ENCODE measurements at places on chromosomes 3 and 15.
A peak's percentile ranks its signal among the peaks of the same experiment; 100 is the strongest.

DNA sequence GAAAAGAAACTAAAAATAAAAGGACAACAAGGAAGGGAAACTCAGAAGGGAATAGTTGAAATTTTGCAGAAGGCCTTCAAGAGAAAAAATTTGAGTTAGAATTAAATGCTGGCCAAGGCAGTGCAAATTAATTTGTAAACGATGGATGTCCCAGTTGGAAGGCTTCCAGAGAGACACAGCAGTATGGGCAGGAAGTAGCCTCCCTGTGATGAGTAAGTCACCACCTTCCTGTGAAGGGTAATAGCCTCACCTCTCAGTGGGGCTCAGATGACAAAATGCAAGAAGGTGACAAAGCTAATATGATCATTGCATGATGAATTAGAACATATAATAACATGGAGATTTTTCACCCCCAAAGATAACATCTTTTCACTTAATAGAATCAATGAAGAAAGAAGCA is 27.3 kb upstream of the TMCO5A start:
- DNase-seq, result no peak

- DNase-seq, result no peak
These were observed 35.6 kb upstream of the SLC6A1 start for GRCh38 chr3:10956986-10957385.

DNA sequence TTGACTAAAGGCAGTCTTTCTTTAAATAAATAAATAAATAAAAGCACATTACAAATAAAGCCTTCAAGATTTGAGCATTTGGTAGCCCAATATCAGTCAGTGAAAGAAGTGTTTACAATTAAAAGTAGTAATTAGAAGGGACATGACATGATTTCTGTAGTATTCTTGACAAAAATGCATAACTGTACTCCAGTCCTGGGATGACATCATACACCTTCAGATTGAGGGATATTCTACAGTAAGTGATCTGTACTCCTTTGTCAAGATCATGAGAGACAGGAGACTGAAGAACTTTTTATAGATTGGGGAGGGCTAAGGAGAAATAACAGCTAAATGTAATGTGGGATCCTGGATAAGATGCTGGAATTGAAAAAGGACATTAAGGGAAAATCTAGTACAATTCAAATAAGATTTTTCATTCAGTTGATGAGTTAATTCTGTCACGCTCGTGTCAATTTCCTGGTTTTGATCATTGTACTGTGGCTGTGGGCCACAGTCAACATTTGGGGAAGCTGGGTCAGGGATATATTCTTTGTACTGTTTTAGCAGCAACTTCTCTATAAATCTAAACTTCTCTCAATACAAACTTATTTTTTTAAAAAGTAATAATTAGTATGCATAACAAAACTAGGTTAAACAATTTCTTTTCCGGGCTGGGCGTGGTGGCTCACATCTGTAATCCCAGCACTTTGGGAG is 314.8 kb downstream of the PTPRG start:
- no peak for DNase-seq

DNA sequence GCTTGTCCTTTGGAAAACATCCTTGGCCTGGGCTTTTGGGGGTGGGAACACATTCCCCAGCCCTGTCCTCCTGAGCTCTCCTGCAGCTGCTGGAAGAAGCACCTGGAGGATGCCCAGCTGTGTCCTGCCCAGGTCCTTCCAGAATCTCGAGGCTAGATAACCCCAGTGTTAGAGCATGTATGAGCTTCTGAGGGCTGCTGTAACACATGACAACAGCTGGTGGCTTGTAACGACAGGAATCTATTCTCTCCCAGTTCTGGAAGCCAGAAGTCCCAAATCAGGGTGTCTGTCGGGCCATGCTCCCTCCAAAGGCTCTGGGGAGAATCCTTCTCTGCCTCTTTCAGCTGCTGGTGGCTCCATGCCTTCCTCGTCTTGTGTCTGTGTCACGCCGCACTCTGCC is 403.6 kb upstream of the C2CD4B start:
- no peak for DNase-seq

DNA sequence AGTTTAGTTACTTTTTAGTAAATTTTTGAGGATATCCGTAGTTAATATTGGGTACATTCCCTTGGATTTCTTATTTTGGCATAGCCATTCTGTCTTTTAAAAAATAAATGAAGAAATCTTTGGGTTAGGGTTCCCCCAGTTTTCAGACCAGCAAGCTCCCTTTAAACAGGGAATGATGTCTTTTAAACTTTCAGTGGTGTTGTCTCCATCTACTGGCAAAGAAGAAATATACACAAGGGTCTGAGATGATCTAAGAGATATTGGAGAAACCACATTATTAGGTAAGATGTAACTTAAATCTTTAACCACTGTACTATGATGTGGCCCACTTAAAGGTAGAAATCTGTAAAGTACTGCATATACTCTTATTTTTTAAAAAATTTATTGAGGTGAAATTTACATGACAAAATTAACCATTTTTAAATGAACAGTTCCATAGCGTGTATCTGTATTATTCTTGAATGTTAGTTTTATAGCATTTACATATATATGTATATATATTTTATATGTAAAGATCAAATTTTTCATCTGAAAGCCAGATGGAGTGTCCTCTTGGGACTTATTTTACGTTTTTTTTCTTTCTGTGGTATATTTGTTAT is 35.1 kb upstream of the EIF3J start:
- peak; percentile 50 for DNase-seq

DNA sequence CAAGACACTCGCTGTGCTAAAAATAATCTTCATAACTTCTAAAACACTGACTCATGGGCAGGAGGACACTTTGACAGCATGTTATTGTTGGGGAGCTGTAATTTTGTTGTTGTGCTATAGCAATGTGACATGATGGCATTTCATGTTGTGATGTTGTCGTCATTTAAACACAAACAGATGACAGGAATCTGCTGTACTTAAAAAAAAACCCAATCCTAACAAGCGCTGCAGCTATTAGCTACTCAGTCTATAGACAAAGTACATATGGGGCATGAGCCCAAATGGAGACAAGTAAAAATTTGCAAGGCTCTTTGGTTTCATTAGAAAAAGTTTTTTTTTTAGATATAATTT is 828 bp upstream of the ATOSA start:
- peak; percentile 43 for DNase-seq

DNA sequence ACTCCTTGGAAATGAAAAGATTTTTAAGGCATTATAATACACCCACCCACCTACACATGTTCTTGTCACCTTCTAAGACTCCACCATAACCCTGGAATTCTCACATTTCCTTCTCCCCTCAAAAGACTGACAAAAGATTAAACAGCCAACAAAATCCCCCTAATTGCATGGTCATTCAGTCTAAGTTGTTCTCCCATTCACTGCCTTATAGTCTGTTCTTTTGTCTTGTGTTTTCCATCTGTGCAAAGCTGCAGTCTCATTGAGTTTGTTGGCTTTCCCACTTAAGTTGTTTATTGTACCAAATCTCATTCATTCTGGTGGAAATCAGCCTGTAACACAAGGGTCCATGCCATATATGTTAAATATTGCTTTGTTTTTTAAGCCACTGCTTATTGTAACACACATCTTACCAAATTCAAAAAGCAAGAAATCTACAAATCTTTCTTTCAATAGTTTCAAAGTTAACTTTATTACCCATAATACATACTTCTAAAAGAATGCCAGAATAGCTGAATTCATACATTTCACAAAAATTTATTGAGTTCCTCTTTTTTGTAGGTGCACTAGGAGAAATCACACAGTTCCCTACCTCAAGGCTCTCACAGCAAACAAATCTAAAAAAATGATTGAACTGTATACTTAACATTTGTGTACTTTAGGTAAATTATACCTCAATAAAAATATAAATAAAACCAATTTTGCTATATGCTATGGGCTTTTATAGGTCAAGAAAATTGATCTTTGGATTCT is 2.4 kb upstream of the RCN2 start:
- no peak for DNase-seq

GRCh38 chr3:110318108-110318507 is 753.5 kb upstream of the NECTIN3 start:
- peak; percentile 49 for DNase-seq
